ENCODE measurements at places on chromosomes 16 and 17. TPM values are rescaled to one million over a fixed set of nuclear protein-coding genes. Genes with fewer than 3 reads are reported as not detected.

Gene KRT32
- not detected for total RNA-seq

Gene KRT36
- total RNA-seq, result not detected

Gene GNGT2
- not detected for total RNA-seq

Gene TNP2
- total RNA-seq, result not detected

Gene CCL3
- not detected for total RNA-seq

Gene PPP1R1B
- total RNA-seq, result 0.39 TPM

Measured in hair follicular keratinocyte (primary cell).